Activated T-cell treated with anti-CD3 and anti-CD28 coated beads for 48 hours (primary cell): ENCODE measurements at places on chromosomes 12 and 14.
A peak's percentile ranks its signal among the peaks of the same experiment; 100 is the strongest.

- peak; percentile 51 for DNase-seq
These were observed 14.5 kb downstream of the OAS2 start for GRCh38 chr12:112992541-112993398.

- no peak for DNase-seq
These were observed 85.0 kb downstream of the IPO8 start for GRCh38 chr12:30610718-30611117.

DNA sequence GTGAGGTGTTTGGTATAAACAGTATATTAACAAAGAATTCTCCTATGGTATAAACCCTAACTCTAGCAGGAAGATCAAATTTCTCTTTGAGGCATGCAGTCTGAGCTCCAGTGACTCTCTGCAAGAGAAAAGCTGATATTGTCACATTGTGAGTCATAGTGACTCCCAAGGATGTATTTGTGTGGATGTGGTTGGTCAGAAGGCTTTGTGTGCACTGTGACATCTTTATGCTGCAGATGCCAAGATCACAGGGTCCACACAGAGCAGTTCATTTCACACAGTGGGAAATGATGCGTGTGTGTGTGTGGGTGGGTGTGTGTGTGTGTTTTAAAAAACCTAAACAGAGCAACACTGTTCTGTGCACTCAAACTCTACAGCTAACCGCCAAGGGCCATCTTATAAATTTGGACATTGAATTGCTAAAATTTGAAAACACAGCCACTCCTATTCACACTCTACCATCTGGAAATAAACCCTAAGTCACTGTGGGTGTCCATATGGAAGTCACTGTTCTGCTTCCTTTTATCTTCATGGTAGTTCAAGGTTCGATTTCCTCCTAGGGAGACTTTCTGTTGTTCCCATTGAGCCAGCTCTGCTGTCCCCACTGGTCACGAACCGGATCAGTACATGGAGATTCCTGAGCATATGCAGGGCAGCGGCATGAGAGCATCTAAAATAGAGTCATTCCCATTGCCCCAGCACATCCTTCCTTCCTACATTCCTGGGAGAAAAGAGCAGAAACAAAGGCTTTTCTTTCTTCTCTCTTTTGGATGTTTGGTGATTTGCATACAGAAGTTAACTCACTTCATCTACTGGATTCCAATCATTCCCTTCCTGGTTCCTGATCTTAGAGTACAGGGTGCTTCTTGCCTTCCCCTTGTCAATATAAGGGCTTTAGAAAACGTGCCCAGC is 727.6 kb downstream of the DIO2 start:
- no peak for DNase-seq

DNA sequence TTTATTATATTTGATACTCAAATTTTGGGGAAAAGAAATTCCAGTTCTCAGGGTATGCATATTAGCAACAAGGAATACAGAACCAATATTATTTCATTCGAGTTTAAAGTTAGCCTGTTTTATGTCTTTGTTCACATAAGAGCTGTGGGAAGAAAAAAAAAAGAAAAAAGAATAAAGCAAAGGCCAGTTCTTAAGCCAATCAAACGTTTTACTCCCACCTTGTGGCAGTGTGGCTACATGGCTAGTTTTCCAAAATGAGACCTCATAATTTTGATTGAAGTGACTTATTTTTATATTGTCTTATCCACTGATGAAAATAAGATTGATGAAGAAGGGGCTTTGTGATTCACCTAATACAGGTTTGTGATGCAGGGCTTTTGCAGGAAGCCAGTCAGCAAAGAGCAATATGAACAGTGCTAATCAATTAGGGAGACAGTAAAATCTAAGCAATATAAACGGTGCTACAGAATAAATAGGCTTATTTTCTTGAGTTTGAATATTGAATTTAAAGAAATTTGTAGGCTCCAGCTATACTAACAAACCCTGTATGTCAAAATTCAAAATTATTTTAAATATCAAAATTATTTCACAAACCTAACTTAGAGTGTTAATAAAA is 624.1 kb upstream of the FOXG1 start:
- no peak for DNase-seq

- DNase-seq, result peak; percentile 41
These were observed 6.0 kb upstream of the IL22 start for GRCh38 chr12:68259318-68259940.

DNA sequence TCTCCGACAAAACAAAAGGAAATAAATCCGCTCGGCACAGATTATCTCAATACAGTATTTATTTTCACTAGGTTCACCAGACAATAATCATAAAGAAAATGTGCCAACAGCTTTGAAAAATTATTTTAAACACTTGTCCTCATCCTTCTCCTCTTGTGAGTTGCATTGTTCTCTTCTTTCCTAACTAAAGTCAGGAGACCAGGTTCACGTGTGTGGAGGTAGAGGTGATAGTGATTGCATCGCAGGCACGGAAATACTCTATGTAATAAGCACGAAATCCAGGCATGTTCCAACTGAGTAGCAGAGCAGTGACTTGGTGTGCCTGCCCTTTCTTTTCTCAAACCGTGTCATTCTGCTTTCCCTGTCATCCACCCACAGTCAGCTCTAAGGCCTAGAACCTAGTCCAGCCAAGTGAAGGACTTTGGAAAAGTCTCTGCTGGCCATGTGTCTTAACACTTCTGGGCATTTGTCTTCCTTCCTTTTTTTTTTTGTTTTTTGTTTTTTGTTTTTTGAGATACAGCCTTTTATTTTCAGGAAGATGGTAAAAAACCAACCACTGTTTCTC is 939 bp upstream of the SEL1L start:
- DNase-seq, result no peak

GRCh38 chr12:100146252-100146651 is 3.6 kb upstream of the BLTP3B start:
- no peak for DNase-seq

- no peak for DNase-seq
These were observed 47.9 kb downstream of the SEL1L start for GRCh38 chr14:81485781-81486180.

- no peak for DNase-seq
These were observed 102.0 kb downstream of the DICER1 start for GRCh38 chr14:95055318-95055717.

- peak; percentile 38 for DNase-seq
These were observed 10.8 kb downstream of the FBXL14 start for GRCh38 chr12:1583421-1584078.

- DNase-seq, result no peak
These were observed 11.3 kb downstream of the SELPLG start for GRCh38 chr12:108622421-108622820.

DNA sequence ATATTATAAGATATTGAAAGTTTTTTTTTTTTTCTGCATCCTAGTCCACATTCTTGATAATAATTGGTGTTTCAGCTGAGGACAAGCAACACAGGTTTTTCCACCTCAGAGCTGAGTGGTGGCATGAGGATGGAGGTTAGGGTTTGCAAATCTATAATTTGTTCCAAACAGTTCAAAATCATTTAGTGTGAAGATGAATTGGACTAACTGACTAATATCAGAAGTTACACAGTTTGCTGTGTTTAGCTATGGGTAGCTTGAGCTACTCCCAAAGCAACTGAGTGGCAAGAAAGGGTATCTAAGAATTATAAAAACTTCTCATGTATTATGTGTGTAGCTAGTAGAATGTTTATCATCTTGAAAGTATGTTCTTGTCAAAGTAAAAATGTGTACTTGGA is 17.1 kb downstream of the EID3 start:
- DNase-seq, result no peak

DNA sequence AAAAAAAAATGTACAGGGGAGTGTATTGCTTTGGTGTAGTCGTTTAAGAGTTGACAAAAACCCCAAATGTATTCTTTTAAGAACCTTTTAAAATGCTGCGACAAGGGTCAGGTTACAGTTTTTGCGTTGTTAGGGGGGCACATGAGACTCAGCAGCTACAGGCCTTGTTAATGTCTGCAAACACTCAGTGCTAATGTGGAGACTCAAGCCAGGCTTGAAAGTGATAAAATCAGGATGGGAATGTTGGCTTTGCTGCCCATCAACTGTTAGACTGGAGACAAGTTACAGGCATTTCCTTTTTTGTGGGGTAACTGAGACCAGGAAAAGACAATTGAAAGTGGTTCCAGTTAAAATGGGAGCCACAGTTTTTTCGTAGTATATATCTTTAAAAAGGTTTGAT is 84.8 kb downstream of the PRKCH start:
- DNase-seq, result no peak

DNA sequence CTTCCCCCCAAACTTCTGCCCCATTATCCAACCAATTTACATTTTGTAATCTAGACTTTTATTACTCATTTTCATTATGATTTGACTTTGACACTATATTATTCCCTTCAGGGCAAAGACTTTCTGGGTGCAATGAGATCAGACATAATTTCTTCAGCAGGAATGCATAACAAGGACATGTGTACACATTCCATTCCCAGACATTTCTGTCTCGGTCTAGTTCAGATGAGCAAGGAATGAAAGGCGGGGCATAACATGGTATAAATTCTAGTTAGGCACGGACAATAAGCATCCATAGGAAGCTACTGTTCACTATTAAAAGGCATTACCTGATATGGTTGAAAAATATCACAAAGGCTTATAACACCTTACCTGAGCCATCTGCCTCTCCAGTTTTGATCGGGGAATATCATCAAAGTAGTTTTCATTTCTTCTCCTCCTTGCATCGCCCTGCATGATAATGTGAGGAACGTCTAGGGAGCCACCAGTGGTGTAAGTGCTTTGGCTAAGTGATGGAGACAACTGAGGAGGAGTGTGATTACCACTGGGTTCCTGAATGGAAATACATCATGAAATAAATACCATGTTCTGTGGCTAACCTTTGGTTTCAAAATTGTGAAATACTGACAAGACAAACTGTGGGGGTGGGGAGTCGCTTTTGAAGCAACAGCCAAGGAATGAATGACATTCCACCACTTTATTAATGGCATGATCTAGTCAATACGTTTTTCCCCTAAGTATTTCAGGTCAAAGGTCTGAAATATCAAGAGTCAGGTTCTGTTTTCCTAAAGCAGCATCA is 183.9 kb downstream of the APAF1 start:
- DNase-seq, result no peak

GRCh38 chr14:53714495-53715192 is 242.0 kb downstream of the BMP4 start:
- DNase-seq, result no peak
